Stimulated activated CD8-positive, alpha-beta memory T cell treated with anti-CD3 and anti-CD28 coated beads, Interleukin-15, amount 100 ng/mL, for 24 hours (primary cell): ENCODE measurements at places on chromosomes 4 and X.

DNA sequence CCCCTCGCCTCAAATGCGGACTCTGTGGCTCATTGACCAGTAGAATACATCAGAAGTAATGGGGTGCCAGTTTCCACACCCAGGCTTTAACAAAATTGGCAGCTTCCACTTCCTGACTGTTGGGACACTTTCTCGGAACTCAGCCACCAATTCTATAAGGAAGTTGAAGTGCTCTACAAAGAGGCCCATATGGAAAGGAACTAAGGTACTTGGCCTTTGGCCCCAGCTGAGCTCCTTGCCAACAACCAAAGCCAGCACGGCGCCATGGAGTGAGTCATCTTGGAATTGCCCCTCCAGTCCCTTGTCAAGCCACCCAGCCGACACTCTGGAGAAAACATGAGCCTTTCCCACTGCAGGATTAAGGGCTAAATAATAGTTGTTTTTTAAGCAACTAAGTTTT lies 262.2 kb upstream of the INTU start:
- no peak for DNase-seq

- DNase-seq = no peak
Measured at GRCh38 chr4:102500352-102500695, 835 bp upstream of the NFKB1 start.

DNA sequence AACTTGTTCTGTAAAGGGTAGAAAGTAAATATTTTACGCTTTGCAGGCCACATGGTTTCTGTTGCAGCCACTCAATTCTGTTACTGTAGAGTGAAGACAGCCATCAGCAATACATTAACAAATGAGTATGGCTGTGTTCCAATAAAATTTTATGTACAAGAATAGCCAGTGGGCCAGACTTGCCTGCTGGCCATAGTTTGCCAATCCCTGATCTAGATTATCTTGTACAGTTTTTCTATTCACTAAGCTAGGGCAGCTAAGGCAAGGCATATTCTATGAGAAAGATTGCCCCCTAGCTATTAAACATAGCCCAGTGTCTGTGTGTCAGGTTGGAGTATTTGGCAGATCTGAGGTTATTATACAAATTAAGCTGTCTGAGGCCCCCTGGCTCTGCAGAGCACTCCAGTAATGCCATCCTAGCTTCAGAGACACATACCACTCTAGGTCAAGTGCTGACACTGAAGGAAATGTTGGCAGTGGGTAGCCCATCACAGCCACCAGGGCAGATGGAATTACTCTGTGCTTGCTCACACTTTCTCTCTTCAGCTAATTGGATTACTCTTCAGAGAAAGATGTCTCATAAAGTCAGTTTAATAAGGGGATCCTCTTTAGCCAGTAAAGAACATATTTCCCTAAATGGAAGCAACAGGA lies 40.7 kb downstream of the MTTP start:
- DNase-seq = no peak

GRCh38 chr4:108902769-108903168 lies 139.9 kb upstream of the ETNPPL start:
- DNase-seq = no peak

GRCh38 chr4:141501931-141502330 lies 134.5 kb upstream of the IL15 start:
- no peak for DNase-seq

- DNase-seq = no peak
Measured at GRCh38 chr4:18105030-18106011, 83.8 kb upstream of the LCORL start.

DNA sequence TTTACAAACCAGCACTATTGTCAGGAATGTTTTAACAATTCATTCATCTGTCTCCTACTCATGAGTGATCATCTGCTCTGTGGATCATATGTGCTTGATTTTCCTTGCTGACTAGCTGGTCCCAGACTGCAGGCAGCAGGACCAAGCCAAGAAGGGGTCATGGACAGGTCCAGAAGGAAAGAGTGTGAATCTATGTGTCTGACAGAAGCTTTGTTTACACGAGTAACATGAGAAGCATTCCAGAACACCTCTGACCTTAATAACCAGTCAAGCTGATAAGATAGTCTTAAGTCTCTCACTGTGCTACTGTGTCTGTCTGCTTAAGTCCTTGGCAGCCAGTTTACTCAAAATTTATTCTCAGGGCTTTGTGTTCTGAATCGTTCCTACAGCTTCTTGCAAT lies 39.0 kb downstream of the GUCY1A1 start:
- DNase-seq = no peak

DNA sequence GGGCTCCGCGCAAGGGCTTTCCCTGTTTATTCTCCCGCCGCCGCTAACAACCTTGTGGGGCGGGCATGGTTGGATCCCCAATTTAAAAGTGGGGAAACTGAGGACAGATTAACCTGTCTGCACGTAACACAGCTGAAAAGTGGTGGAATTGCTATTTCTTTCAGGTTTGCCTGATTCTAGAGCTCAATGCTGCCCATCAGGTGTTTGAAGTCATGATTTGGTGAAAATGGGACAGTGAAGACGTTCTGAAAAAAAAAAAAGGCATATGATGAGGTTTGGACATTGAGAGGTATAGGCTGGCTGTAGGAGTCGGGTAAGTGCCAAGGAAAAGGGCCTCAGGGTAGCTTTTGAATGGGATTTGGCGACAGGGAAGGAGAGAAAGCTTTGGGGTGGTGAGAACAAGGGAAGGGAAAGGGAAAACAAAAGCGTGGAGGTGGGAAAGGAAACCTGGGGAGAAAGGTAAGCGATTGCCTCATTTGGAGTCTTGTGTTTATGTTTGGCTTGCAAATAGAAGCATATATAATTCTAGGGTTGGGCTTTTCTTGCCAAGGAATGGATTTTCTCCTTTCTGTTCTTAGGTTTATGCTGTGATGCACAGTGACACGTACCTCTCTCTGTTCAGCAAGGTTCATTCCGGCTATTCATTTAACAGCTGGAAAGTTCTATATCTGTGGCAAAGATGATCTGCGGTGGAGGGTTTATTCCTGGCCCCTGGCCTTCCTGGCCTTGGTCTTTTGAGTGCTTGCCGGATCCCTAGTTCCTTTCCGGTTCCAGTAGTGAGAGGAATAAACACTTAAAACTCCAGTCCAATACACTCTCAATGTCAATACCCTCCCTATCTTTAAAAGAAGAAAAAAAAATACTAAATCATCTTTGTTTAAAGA lies 2.4 kb upstream of the STIM2 start:
- DNase-seq = no peak

GRCh38 chr4:95018785-95019184 lies 261.0 kb downstream of the BMPR1B start:
- no peak for DNase-seq

DNA sequence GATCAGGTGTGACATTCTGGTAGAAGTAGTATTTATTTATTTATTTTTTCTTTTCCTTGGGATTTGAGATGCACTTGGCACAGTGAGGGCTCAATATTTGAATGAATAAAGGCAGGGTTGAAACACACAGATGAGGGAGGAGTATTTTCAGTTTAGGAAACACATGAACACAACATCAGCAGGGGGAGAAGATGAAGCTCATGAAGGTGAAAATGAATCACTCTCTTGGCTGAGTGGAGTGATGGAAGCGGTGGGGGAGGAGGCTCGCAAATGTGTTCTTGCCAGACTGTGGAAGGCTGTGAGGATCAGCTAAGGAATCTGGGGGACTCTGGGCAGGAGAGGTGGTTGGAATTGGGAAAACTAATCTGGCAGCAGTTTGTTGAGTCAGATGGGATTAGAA lies 55.3 kb downstream of the ARHGAP10 start:
- no peak for DNase-seq

GRCh38 chr4:6581566-6582121 lies 6.7 kb downstream of the MAN2B2 start:
- no peak for DNase-seq

GRCh38 chr4:183636503-183636902 lies 22.5 kb downstream of the RWDD4 start:
- no peak for DNase-seq

GRCh38 chr4:6716958-6717655 lies 1.1 kb downstream of the BLOC1S4 start:
- DNase-seq = no peak

DNA sequence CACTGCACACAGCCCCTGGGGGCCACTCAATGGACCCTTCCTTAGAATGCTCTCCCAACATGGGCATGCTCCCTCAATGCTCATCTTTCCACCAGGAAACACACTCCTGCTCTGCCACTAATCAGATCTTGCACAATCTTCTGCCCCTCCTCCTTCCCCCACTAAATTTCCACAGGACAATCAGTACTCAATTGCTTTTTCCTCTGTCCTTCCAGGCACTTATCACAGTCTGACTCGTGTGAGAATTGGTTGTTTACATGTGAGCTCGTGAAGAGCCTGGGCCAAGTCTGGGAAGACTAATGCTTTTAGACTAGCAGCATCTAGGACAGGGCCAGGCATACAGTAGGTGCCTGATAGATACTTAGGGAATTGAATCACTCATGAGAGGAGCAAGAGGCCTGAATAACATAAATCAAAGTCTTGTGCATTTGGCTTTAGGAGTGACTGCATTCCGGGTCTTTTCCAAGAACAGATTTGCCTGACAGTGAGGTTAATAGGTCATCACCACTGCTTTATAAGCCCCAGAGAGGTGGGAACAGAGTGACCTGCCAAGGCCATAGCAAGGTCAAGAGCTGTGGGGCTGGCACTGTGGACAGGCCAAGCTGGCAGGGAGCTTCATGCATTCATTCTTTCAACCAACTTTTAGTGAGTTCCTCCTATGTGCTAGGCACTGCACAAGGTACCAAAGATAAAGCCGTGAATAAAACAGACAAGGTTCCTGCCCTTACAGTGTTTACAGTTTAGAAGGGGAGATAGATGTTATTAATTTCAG lies 55.0 kb downstream of the PRPS1 start:
- DNase-seq = no peak

- DNase-seq = no peak
Measured at GRCh38 chrX:129718676-129719075, 20.1 kb upstream of the XPNPEP2 start.

- no peak for DNase-seq
Measured at GRCh38 chr4:150005537-150005936, 72.7 kb upstream of the DCLK2 start.

DNA sequence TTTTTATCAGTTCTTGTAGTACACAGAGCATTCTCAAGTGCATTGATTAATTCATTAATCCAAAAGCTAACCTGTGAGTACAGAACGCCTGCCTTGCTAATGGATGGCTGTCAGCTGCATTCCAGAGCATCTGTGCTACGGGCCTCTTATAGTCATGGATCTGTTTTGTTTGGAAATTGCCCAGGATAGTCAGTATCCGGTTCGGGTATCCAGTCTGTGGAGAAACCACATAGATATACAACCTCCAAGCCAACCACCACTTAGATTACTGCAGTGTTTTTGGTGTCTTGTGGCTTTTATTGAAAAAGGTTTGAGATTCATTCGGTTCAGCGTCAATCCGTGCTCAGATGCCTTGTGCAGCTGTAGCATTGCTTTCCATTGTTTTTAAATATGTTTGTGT lies 4.0 kb downstream of the LAP3 start:
- DNase-seq = no peak

DNA sequence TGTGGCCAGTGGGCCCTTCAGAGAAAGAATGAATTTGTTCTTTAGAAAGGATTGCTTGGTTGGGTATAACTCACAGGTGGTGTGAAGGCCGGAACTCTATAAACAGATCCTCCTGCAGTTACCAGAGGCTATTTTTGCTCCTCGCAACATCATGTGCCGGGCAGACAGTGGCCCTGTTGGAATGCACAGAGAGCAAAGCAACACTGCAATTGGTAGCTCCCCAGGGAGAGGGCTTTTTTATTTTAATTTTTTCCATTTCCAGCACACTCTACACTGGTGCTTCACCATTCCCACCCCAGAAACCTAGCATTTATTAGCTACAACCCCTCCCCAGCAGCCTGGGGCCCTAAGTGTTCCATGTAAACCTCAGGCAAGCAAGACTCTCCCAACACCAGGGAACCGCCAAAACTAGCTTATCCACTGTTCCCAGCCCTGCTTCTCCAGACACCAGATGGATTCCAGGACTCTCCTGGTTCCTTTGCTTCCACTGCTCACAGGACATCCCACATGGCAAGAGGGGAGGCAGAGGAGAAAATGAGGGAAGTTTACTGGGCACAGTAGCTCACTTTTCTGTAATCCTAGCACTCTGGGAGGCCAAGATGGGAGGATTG lies 75.1 kb upstream of the TMEM164 start:
- no peak for DNase-seq

GRCh38 chrX:19019996-19020395 lies 36.1 kb upstream of the PHKA2 start:
- DNase-seq = no peak

- no peak for DNase-seq
Measured at GRCh38 chr4:2871911-2872310, 28.3 kb downstream of the ADD1 start.

GRCh38 chr4:178086320-178086719 lies 644.1 kb upstream of the AGA start:
- DNase-seq = no peak

DNA sequence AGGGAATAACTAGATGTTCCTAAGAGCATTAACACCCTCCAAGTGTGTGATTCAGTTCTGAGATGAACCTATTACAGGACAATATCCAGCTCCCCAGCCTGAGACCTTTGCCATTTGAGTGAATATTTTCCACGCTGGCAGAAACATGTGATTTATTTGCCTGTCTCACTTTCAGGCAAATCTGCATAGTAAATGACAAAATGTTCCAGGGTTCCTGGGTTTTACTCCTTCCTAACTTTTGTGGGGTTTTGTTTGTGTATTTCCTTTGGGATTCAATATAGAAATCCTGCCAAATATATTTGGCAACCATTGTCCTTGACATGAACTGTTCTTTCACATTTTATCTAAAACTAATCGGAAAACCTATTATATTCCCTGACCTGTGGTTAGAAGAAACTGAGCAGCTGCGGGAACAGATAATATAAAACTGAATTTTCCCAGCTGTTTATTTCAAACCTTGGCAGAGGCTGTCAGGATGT lies 12.5 kb downstream of the F8 start:
- DNase-seq = no peak

- DNase-seq = no peak
Measured at GRCh38 chr4:98657531-98658286, 702 bp downstream of the TSPAN5 start.

DNA sequence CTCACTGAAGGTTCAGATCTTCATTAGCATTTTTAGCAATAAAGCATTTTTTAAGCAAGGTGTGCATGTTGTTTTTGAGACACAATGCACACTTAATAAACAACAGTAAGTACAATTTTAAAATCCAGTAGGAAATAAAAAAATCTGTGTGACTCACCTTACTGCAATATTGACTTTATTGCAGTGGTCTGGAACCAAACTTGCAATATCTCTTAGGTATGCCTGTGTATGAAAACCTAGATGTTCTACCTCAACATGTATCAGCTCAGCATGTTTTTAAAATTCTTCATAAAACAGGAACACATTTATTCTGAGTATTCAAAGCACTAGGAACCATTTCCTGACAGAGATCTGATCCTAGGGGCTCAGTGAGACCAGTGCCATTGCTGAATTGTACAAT lies 26.7 kb downstream of the NR0B1 start:
- no peak for DNase-seq

DNA sequence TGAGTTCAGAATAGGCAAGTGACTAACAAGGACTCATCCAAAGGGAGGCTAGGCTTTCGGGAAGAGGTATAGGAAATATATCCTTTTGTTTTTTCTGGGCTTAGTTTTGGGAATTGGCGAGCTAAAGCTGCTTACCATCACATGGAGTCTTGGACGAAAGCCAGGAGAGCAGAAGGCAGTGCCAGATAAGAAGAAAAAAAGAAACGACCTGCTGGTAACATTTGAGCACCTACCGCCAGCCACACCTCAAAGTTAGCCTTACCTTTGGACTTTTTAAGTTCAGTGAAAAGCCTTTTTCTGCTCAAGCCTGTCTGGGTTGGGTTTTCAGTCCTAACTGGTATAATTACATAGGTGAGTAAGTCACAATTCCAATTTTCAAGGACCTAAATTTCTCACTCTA lies 85.1 kb upstream of the LCORL start:
- no peak for DNase-seq
